DMS 273 treated with DMSO at 0.1 percent for 48 hours (cell line): ENCODE measurements at places on chromosomes 2 and 18.

DNA sequence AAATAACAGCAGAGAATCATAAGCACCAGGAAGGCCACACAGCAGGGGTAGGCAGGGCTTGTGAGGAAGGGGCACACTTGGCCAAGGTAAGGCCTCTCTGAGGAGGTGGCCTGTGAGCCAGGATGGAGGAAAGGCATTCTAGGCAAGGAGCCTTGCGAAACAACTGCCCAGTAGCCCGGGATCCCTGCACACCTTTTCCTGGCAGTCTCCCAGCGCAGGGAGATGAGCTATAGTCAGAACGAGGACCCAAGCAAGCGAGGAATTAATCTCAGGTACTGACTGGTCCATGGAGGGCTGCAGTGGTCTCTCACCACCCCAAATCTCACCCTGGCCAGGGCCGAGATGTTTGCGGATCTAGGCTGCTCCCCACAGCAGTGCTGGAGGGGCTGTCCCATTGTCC lies 64.9 kb upstream of the STPG4 start:
- DNase-seq: no peak

GRCh38 chr2:193581807-193582206 lies 1387.1 kb upstream of the TMEFF2 start:
- DNase-seq: no peak

DNA sequence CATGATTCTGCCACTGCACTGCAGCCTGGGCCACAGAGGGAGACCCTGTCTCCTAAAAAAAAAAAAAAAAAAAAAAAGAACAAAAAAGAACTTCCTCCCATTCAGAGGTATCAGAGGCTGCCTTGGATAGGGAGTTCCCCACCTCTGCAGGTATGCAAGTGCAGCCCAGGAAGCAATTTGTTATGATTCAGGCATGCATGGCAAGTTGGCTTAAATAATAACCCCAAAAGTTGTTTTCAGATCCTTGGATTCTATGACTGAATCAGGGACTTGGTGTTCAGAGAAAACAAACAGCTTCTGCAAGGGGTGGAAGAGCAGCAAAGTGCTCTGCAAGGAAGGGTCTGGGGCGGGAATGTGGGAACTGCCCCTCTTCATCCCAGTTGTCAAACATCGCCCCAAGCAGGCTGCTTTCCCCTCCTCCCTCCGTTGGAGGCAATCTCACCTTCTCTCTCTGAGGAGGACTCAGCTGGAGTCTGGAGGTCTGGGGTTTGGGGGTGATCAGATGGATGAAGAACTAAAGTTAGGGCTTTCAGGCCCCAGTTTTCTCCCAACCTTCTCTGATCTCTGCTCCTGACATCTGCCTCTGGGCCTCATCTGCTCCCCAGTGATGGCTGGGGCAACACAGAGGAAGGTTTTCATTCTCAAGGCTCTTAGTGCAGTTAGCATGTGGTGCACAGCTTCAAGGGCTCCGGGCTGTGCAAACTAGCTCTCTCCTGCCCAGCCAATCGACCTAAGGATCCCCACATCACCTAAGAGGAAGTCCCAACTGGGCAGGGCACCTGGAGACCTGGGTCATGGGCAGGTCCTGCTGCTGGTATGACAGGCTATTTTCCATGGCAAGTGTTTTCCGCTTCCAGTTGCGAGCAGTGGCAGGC lies 3.5 kb upstream of the GDF7 start:
- no peak for DNase-seq

DNA sequence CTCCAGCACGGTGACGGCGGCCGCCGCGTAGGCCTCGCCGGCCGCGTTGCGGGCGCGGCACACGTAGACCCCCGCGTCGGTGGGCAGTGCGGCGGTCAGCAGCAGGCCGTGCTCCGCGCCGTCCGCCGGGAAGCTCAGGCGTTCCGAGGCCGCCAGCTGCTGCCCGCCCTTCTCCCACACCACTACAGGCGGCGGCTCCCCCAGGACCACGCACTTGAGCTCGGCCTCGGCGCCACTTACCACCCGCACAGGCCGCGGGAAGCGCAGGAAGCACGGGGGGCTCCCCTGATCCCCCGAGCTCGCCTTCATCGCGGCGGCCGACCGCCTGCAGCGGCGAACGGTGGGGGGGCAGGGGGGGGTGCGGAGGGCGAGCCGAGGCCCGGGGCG lies 422 bp downstream of the OBSL1 start:
- no peak for DNase-seq

GRCh38 chr2:234839285-234839684 lies 112.5 kb upstream of the SH3BP4 start:
- no peak for DNase-seq

DNA sequence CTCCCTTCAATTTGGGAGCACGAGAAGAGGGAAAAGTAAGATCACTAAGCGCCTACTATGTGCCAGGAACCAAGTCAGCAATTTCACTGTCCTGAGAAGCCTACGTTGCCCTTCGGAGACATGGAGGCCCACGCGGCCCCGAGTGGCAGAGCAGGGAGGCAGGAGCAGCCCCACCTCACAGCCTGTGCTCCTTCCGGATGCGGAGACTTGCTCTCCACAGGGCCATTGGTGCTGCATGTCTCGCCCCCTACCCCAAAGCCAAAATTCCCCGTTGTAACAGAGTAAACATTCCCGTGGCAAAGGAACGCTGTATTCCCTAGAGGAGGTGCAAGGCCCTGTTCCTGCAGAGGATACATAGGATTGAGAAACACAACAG lies 4.5 kb downstream of the SLC14A2 start:
- no peak for DNase-seq

- DNase-seq: no peak
Observed at GRCh38 chr18:61196750-61197149, 136.5 kb upstream of the CDH20 start.

- DNase-seq: no peak
Observed at GRCh38 chr2:10919771-10920621, 8.3 kb downstream of the KCNF1 start.

- no peak for DNase-seq
Observed at GRCh38 chr2:71560638-71561011, 107.3 kb downstream of the DYSF start.

DNA sequence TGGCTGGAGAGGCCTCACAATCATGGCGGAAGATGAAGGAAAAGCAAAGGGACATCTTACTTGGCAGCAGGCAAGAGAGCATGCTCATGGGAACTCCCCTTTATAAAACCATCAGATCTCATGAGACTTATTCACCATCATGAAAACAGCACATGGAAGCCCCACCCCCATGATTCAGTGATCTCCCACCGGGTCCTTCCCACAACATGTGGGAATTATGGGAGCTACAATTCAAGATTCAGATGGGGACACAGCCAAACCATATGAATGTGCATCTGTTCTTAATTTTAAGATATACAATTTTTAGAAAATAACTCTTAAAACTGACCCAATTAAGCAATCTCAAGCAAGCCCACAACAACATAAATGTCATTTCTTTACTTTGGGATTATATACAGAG lies 12.6 kb downstream of the C18orf63 start:
- no peak for DNase-seq

DNA sequence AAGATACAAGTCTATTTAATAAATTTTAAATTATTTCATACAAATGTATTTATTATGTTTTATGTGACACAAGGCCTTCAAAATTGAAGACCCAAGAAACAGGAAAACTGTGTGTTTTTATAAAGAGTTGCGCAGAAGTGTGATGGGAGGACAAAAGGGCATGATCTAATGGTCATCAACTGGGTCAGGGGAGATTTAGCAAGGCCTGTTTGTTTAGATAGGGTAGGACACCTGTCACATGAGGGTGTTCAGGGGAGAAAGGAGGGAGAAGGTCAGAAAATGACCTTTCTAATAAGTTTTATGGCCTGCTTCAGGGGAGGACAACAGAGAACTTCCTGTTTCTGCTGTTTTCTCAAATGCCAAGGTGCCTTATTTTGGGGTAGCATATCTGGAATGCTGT lies 528.8 kb downstream of the STK39 start:
- DNase-seq: no peak

- DNase-seq: no peak
Observed at GRCh38 chr2:227389231-227389630, 1.5 kb upstream of the SCYGR1 start.

DNA sequence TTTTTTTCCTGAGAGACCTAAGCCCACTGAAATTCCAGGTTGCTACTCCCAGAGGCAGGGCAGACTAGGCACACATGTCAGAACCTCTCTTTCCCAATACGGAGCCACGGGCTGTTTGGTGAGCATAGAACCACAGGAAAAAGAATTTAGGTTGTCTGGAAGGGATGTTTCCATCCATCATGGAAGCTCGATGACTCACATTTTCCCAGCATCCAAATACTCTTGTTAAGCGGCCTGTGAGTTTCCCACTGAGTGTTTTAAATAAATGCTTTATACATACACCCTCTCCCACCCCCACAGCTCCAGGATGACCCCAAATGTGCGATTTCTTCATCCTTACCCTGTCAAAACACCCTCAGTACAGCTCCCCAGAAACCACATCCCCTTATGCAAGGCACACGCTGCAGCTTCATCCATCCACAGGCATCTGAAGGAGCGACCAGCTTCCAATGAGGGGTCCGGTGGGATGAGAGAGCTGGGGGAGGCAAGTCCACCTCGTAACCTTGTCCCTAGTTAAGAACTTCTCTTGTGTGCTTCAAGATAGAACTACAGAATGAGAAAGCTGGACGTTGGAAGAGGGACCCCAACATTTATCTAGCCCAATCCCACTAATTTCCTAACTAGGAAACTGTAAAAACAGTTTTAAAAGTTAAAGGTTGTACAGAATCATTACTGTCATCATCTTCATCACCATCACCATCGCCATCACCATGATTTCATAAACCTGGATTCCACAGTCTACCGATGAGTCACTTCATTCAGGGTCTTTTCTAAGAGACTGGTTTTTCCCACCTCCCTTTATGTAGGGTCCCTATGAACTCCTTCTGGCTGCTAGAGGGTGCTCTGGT lies 63.5 kb upstream of the FZD7 start:
- no peak for DNase-seq

DNA sequence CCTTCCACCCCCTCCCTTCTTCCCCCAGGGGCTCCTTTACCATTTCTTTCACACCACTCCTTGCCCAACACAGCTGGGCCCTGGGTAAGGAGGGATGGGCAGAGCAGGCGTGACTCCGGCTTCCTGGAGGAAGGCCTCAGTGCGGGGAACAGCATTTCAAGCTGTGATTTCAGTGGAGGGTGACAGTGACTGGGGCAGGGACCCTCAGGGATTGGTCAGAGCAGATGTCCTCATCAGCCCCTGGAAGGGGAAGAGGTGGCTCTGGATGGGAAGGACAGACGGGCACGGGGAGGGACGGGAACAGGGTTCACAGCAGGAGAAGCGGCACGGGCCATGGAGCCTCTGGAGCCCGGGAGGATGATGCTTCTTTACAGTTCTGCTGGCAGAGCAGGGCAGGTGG lies 130.8 kb upstream of the TWIST2 start:
- no peak for DNase-seq

GRCh38 chr2:203175371-203175770 lies 63.4 kb upstream of the CYP20A1 start:
- no peak for DNase-seq

GRCh38 chr2:105808423-105809096 lies 63.8 kb downstream of the NCK2 start:
- DNase-seq: no peak

DNA sequence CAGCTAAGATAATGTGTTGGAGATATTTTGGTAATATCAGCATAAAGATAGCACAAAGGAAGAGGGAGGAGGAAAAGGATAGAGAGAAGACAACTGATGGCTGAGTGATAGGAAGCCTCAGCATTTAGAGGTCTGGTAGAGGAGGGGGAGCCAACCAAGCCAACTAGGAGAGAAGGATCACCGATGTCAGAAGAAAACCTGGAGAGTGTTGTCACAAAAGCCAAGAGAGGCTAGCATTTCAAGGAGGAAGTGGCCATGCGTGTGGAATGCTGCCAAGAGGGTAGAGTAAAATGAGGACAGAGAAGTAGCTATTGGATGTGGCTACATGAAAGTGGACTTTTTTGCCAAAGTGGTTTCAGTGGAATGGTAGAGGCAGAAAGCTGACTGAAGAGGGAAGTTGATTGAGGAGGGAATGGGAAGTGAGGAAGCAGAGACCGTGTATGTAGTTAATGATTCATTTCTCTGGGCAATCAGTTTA lies 34.3 kb downstream of the LCLAT1 start:
- no peak for DNase-seq

DNA sequence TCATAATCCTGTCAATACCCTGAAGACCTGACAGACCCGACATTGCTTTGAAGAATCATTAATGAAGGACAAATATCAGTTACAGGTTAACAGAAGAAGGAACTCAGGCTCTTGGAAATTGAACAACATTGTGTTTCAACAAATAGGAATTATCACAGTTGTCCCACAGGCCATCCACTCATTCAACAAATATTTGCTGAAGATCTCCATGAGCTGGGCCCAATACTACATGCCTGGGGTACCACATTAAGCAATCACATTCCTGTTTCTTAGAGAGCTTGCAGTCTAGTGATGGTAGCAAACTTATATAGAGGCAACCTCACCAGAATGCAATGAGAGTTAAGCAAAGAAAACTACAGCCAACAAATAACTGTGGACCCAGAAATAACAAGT lies 671.6 kb upstream of the ACVR2A start:
- no peak for DNase-seq

- no peak for DNase-seq
Observed at GRCh38 chr2:182265718-182266117, 161.1 kb downstream of the PDE1A start.
